ENCODE measurements at places on chromosomes 2 and 18.

GRCh38 chr2:64137996-64138395, 6.2 kb downstream of the PELI1 start:
- DNase-seq = no peak

GRCh38 chr2:113686537-113686936, 59.5 kb downstream of the RABL2A start:
- DNase-seq = no peak

DNA sequence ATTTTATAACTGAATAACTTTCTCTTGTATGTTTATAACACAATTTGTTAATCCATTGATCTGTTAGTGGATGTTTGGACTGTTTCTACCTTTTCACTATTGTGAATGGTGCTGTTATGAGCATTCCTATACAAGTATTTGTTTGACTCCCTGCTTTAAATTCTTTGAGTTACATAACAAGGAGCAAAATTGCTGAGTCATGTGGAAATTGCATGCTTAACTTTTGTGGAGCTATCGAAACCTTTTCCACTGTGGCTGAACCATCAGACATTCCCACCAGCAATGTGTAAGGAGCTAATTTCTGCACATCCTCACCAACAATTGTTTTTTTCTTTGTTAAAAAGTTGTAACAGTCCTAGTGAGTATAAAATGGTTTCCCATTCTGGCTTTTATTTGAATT, 415.5 kb downstream of the CBLN2 start:
- no peak for DNase-seq

DNA sequence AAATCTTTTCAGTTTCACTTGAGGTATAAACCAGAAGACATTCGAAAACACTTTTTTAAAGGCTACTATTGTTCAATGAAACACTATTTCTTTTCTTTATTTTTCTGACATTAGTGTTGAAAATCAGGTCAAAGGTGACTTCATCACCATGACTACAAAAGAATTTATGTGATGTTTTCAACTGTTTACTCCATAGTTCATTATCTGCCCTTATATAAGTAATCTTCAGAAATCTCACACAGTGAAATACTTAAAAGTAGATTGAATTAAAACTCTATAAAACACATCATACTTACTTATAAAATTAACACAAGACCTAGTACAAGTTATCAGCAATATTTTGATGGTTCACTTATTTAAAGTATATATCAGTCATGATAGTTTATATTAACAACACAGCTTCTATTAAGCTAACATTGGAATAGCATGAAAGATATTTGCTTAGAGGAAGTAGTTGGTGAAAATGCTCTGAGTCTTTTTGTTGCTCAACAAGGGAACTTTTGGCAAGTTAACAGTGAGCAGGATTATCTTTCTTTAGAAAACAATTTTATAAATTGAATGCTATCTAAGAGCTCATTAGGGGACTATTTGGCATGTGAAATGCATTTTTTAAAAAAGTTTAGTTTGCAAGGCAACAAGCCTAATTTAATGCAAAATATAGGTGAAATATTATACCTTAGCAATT, 60.8 kb downstream of the MC4R start:
- no peak for DNase-seq

GRCh38 chr2:24123195-24123921, at the start of the genes FAM228B and PFN4:
TSS of gene FAM228B (plus strand) at chr2:24123469. CDS start at chr2:24124362, 893 bp downstream.
TSS of gene PFN4 (minus strand) at chr2:24123334. CDS start at chr2:24122535, 799 bp downstream.
- DNase-seq = peak; percentile 38

DNA sequence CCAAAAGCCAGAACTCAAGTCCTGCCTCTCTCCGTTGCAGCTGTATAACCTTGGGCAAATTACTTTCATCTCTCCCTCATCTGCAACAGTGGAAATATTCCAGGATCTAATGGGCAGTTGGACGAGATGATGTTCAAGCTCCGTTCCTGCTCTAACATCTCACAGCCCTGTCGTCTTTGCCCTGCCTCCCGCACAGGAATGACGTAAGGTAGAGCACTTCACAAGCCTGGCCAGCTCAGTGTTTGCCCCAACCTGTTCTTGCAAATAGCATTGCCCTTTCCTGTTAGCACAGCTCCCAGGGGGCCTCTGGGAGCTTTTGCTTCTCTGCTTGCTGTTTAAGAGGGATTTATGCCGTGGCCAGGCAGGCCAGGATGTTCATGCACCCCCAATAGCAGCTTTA, 107.9 kb downstream of the KLHL29 start:
- DNase-seq = no peak

DNA sequence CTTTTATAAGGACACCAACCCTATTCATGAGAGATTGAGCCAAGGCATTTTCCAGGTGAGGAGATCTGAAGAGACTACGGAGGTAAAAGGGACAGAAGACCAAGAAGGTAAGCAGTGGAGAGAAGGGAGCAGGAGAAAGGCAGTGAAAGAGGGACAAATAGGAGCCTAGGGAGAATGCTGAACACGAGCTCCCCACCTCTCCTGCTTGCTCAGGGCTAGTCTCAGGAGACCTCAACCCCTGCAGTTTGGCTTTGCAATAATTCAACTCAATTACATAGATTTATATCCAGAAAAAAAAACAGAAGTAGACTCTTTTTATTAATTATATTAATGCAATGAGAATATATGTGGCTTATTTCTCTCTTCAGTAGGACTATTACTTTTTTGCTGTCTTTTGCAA, 91.0 kb upstream of the DDX18 start:
- DNase-seq = no peak

DNA sequence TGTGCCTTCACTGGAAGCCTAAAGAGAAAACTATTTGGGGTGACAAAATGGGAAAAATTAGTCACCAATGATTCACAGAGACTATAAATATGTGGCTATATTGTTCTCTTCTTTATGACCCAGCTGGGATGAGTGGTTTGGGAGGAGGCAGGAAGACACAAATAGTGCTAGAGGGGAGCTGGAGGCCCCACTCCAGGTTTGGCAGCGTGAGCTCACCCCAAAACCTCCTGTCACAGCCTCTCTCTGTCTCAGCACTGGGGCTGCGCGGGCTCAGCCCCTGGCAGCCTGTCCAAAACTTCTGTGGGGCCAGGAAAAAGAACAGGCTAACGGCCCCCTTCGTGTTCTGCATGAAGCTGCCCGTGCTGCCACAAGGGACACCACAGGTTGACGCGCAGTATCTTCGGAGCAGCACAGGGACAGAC, 73.2 kb upstream of the LCLAT1 start:
- DNase-seq = no peak

DNA sequence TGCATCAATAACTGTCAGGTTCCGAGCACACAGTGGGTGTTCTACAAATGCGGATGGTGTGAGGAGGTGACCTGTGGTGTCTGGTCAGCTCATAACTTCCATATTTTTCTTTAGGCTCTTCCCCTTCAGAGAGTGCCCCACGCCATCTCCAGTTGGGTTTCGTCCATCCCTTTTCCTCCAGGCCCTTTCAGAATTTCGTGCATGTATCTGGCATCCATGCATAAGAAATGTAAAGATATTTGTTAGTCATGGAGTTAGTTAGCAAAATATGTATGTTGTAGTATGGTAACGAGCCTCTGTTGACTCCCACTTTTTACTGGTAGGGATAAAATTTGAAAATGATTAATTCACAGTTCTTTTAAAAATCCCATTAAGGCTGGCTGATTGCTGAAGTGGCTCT, 67.2 kb downstream of the SNTG2 start:
- DNase-seq = no peak

DNA sequence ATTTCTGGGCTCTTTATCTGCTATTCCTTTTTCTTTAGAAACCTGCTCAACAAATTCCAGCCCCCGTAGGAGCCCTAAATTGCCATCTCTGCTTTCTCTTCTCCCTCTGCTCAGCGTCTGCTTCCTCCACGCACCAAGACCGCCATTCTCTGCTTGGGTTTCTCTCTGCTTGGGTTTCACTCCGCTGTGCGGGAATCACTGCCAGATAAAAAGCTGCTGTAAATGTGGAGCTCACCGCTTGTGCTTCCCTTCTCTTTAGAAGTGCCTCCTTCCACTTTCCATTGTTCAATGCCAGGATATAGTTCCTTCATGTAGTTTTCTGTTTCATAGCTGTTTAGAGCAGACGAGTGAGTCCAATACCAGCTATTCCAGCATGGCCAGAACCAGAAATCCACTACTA, 45.9 kb downstream of the TMEM237 start:
- DNase-seq = no peak

DNA sequence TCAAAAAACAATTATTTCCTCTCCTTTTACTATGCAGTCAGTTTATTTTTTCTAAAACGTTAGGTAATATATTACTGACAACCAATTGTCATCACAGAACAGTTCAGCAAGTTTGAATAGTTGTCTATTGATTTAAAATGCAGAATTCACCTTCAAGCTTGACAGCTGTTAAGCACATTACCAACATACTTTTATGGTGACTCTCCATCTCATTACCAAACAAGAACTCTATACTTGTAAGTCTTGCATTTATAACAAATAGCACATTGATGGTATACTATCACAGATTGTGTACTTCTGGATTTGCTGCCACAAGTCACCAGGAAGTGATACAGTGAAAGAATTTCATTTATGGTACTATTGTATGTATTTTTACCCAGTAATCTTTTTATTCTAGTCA, 99.4 kb upstream of the PPP1CB start:
- no peak for DNase-seq

DNA sequence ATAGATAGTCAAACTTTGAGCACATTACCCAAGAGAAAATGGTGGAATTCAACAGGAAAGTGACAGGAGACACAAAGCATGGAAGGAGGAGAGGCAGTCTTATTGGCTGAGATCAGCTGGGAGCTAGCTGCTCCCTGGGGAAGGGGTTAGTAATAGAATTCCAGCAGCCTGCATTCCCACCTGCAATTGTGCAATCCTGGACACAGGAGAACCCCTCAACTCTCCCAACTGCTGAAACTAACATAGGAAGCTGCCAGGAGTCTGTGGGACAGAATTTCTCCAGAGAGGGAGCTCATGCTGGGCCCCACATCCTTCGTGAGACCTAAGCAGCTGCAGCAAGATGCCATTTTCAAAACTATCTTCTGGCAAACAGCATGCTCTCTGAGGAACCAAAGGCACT, 69.8 kb upstream of the ACVR1C start:
- no peak for DNase-seq

- no peak for DNase-seq
Observed at GRCh38 chr2:213010106-213010779, 141.2 kb downstream of the IKZF2 start.

DNA sequence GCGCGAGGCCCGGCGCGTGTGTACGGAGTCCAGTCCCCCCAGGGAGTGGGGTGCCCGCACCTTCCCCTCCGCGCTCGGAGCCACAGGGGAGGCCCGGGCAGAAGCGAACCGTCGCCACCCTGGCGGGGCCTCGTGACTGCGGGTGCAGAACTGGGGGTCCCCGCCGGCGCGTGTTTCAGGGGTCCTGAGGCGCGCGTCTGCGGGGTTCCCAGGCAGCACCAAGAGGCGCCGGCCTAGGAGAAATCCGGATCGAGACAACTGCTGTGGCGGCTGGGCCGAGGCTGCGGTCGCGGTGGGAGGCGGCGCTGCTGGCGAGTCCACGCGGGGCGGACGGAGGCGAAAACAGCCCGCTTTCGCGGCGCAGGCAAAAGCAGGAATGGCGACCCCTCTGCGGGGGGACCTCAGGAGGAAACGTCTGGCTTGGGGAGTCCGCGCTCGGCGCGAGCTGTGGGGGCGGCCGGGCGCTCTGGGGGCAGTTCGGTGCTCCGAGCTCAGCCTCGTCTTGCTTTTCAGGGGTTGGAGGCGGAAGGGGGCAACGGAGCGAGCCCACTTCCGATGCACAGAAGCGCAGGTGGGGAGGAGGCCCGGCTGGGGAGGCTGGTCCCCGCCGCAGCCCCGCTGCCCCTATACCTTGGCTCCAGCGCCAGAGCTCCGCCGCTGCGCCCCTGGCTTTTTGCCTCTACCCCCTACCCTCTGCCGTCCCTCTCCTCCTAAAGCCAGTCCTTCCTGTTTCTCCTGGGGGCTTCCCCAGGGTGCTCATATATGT, 81.5 kb upstream of the LDLRAD4 start:
- peak; percentile 38 for DNase-seq

DNA sequence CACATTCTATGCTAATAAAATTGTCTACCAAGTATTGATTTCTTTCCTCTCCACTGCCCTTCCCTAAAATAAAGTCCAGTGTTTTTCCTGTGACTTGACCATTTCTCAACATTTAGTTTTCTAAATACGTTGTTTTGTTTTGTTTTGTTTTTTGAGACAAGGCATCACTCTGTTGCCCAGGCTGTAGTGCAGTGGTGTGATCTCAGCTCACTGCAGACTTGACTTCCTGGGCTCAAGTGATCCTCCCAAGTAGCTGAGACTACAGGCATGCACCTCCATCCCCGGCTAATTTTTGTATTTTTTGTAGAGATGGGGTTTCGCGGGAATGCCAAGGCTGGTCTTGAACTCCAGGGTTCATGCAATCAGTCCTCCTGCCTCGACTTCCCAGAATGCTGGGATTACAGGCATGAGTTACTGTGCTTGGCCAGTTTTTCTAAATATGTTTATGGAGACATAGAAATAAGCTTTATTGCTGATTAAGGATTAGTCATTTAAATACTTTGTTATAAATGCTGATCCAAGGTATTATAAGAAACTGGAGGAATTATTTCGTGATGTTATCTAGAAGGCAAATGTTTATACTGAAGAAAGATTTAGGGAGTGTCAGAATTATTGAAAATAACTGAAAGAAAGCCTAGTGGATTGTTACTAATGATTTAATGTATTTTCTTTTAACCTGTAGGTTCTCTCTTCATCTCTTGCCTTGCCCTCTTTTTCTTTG, 5.7 kb upstream of the HTR2B start:
- no peak for DNase-seq

GRCh38 chr2:181657379-181657778, 474 bp upstream of the CERKL start:
- DNase-seq = no peak

Data from CD4-positive, alpha-beta memory T cell (primary cell).